Fibroblast of upper back skin (primary cell): ENCODE measurements at places on chromosomes 7 and 10.

GRCh38 chr10:420154-421121 lies 269.0 kb downstream of the DIP2C start:
- no peak for DNase-seq

GRCh38 chr7:158829021-158829341 lies 328 bp downstream of the ESYT2 start:
- peak; percentile 66 for DNase-seq

- peak; percentile 77 for DNase-seq
Observed at GRCh38 chr10:13614530-13615332, 28.0 kb downstream of the PRPF18 start.

GRCh38 chr7:21149809-21150208 lies 278.1 kb upstream of the SP4 start:
- DNase-seq = no peak

DNA sequence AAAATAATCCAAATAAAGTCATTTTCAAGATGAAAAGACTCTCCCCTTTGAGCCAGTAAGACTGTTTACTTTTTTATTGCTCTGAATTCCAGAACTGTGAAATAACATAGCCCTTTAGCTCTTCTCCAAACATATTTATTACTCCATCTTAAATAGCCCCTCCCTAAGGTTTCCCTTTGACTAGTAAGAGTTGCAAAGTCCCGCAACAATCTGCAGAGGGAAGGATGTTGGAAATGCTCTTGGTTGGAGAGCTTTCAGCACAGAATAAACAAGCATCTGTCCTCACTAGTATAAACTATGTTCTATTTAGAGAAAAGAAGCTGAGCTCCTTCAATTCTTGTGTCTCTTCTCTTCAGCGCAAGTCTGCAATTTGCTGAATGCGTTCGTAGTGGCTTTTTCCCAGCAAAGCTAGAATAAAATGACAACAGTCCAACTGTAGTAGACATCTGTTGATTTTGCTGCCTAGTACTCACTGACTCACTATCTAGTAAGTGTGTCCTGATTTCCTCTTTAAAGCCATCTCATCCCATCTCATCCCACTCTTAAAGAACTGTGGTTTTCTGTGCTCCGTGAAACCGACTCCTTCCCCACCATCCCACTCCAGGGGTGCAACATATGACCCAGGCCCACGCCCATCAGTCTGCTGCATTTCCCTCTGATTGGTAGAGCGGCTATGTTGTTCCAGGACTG lies 104.0 kb downstream of the FAM107B start:
- no peak for DNase-seq

GRCh38 chr7:16765436-16765859 lies 11.9 kb downstream of the TSPAN13 start:
- DNase-seq = no peak

DNA sequence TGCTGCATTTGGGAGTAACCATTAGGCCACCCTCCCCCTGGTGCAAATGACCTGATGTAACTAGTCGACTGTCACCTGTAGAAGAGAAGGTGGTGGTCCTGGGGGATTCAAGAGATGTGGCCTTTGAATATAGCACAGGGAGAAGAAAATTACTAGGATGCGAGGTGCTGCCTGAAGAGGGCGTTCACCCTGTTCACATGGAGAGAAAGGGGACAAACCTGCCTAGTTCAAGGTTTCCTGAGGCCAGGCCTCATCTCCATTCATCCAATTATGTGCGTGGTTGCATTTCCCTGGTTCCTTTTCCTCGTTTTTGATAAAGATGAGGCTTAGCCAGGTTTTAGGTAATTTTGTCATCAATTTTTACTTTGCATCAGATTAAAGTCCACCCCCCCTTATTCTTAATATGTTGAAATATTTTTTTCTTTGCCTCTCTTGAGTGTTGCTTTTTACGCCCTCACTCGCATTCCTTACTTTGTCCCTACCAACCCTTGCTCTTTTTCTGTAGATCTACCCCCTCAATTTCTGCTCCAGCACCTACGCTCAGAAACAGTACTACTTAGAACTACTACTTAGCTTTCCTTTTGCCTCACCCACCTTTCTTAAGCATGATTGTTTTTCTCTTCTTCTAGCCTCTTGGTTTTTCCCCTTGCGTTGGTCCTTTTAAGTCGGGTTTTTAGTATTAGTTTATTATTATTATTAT lies 13.7 kb downstream of the CLCN1 start:
- DNase-seq = no peak

DNA sequence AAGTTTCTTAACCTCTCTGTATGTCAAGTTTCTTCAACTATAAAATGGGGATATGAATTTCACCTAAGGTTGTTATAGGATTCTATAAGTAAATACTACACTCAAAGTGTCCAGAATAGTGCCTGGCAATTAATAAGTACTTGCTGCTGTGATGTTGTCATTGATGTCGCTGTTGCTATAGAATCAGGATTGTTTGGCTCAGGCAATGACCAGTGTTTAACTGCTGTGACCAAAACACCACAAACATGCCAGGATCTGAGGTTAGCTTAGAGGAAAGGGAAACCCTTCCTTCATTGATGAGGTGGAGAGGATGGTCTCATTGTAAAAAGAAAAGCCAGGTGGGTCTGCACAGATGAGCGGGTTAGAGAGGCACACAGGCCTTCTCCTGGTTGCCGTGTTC lies 223.1 kb upstream of the INHBA start:
- no peak for DNase-seq

DNA sequence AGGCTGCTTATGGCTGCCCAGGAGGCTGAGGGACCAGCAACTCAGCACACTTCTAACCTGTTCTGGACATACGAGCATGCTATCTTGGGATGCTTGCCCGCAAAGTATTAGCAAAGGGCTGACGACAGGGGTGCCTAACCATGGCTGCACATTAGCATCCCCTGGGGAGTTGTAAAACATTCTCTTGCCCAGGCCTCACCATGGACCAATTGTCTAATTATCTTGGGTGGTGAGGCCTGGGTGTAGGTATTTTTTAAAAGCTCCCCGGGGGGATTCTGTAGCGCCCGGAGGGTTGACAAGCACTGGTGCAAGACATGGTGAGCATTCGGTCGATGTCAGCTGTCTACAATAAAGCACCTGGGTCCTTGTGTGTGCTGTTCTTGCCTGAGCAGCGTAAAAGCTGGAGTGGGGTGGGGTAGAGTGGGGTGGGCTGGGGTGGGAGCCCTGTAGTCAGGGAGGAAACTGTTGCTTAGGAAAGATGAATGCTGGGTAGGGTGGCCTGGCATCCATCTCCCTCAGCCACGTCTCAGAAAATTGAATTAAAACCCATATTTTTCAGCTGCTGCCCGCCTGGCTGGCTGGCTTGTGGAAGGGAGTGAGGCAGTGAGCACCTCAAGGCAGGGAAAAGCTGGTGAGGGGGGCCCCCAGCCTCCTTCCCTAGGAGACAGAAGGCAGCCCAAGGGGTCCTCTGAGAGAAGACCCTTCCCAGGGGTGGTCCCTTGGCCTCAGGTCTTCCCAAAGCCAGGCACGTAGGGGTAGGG lies 2.9 kb upstream of the ADCYAP1R1 start:
- no peak for DNase-seq

DNA sequence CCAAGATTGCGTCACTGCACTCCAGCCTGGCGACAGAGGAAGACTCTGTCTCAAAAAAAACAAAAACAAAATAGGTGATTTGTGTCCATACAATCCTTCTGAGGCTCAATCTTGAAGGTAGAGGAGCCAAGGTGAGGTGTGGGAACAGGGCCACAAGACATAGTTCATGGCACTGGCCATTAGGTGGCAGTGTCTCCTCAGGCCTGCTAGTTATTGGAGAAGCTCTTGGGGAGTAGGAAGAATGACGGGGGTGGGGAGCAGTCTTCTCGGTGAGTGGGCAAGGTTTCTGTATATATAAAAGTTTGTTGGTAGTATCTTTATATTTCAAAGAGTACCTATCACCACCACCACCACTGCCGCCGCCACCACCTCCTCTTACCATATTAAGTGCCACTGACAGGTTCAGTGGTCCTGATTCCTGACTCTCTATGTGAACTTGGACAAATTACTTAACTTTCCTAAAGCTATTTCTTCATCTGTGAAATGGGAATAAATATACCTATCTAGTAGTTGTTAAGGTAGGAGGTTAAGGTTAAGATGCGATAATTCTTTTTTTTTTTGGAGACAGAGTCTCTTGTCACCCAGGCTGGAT lies 24.0 kb downstream of the CCSER2 start:
- peak; percentile 65 for DNase-seq

- DNase-seq = no peak
Observed at GRCh38 chr10:97087296-97087695, 98.5 kb downstream of the SLIT1 start.

- DNase-seq = no peak
Observed at GRCh38 chr10:49288341-49289065, 10.5 kb upstream of the C10orf71 start.

DNA sequence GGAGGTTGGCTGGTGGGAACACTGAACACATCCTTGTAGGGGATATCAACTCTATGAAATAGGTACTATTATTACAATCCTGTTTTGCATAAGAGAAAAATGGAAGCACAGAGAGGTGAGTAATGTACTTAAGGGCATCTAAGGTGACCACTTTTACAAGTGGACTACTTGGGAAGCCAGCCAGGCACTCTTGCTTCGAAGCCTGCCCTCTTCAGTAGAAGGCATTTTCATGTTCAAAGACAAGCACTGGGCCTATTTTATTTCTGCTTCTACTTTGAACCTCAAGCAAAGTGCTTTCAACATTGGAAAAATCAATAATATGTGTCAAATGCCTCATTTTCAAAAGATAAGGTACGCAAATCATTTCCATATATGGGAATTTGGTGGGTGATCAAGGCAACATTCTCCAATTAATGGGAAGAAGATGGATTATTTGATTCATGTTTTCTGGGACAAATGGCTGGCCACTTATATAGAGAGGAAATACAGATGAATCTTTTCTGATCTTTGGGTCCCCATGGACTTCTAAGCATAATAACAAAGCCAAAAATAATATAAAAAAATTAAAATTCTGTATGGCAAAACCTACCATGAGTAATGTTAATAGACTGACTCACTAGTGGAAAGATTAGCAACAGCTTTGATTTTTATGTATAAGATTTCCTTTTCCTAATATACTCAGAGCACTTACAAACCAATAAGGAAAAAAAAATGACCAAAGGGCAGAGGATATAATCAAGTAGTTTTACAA lies 270.2 kb downstream of the FRMD4A start:
- DNase-seq = peak; percentile 31

- no peak for DNase-seq
Observed at GRCh38 chr7:87564296-87564963, 36.3 kb downstream of the ABCB1 start.
